Stimulated activated CD4-positive, alpha-beta T cell treated with anti-CD3 and anti-CD28 coated beads, Interleukin-4, amount 100 ng/mL, for 4 hours (primary cell): ENCODE measurements at places on chromosomes 3 and 15.
A peak's percentile ranks its signal among the peaks of the same experiment; 100 is the strongest.

- no peak for DNase-seq
Measured at GRCh38 chr3:149977386-149977785, 6.7 kb upstream of the PFN2 start.

GRCh38 chr3:184770541-184770940 lies 41.4 kb upstream of the VPS8 start:
- no peak for DNase-seq

DNA sequence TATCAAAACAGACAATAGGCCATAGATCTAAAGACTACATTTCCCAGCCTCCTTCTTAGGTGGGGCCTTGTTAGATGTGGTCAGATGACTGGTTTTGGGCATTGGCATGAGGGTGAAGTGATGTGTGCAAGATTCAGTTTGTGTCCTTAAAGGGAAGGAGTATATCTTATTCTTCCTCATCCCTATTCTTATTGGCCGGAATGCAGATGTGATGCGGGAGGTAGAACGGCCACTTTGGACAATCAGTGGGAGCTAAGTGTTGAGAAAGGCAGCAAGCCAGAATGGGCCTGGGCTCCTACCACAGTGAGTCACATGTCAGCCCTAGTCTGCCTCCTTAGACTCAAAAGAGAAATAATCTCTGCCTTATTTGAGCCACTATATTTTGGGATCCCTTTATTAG lies 89.8 kb upstream of the MEX3B start:
- DNase-seq = no peak

DNA sequence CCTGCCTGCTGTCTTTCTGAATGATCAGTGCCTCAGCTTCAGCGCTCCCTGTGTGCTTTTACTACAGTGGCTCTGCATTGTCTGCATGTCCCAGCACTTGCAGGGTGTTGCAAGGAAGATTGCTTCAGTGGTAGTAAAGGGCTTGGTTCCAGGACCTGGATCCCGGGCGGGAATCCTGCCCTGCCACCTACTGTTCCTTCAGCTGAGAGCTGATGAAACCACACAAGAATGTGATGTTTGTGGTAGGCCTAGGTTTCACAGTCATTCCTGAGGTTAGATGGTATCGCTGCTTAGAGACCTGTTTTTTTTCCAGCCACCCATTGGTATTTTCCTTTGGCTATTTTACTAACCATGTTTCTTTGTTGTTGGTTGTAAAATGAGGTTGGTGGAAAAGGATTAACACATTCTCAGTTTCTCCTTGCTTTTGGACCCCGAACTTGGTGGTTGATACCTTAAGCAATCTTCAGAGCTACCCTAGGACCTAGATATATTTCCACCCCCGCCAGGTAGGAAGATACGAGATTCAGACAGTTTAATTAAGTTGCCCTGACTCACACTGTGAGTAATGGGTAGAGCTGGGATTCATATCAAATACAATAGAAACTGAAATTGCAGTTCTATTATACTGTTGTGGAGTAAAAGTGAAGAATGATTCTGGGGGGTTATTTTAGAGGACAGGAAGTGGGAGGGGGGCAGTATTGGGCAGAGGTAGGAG lies 11.4 kb downstream of the GPR87 start:
- DNase-seq = peak; percentile 10

DNA sequence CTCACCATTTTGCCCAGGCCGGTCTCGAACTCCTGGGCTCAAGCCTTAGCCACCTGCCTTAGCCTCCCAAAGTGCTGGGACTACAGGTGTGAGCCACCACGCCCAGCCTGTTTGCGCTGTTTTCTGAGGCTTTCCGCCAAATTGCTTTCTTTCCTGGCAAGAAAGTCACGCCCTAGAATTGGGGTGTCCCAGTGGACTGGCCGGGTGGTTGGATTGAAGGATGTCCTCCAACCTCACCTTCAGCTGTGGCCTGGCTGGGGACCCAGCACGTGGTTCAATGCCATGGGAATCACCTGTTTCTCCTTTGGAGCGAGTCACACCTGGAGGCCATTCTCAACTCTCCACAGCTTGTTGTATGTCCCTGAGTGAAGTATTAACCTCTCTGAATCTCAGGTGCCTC lies 5.8 kb upstream of the ANKDD1A start:
- DNase-seq = no peak

DNA sequence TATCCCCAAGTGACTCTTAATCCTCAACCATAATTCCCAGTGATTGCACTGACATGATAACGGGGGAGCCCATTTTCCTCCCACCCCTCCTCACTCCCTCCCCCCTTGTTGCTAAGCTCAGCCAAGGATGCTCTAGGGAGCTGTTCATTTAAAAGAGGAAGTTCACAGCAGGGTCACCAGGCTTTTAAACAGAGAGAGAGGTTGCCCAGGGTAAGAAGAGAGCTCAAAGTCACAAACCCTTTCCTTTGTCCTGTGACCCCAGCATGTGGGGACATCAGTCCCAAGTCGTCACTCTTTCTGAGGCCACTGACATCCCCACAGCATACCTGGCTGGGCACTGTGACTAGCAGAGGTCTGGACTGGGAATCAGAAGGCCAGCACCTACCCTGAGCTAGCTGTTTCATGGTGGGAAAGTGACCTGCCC lies 144.1 kb downstream of the RORA start:
- no peak for DNase-seq

GRCh38 chr3:131036986-131037385 lies 10.3 kb downstream of the NEK11 start:
- no peak for DNase-seq

DNA sequence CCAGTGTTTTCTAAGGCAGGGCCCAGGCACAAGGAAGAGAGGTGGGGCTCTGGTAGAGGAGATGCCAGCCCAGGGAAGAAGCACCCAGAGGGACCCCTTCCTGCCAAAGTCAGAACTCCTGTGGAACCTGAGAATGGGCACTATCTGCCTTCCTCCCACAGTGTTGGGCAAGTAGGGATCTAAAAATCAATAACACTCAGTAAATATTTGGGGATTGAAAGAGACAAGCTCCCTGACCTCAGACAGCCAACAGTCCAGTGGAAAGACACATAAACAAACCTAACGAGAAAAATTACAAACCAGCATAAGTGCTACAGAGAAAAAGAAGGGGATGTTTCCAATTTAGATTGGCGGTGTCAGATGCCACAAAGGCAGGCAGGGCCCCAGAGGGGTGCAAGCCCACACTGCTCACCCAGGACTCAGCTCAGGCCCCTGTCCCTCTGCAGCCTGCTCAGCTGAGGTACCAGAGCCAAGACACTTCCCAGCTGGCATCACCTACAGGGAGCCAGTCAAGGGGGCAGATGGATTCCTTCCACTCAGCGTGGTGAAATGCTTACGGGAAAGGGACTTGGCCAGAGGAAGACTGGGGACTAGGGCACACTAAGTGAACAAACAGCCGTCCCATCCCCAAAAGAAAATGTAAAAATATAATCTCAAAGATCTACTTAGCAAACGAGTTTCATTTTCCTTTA lies 15.9 kb downstream of the ADCY5 start:
- no peak for DNase-seq

- DNase-seq = no peak
Measured at GRCh38 chr3:55042591-55042990, 114.7 kb upstream of the LRTM1 start.

- DNase-seq = no peak
Measured at GRCh38 chr15:77195586-77195985, 124.7 kb upstream of the TSPAN3 start.

DNA sequence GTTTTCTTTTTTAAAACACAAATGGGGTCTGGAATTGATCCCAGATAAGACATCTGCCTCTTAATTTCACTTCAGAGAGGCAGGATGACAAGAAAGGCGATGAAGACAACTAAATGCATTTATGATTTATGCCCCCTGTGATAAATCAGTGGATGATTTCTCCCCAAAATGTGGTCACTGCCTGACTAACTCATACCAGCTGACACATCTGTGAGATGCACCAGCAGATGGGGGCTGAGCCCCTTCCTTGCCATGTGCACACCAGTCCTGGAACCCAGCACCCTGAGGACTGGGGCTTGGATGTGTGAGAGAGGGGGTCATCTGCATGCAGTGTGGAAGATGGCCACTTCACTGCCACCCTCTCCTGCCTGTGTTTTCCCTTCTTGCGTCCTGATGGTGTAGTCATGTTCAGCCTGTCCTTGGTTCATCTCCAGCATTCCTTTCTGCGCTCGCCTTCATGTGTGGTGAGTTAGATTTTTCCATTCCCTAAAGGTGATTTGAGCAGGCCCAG lies 264.3 kb downstream of the LRTM1 start:
- no peak for DNase-seq

- DNase-seq = no peak
Measured at GRCh38 chr15:67531379-67531914, 10.5 kb downstream of the C15orf61 start.

DNA sequence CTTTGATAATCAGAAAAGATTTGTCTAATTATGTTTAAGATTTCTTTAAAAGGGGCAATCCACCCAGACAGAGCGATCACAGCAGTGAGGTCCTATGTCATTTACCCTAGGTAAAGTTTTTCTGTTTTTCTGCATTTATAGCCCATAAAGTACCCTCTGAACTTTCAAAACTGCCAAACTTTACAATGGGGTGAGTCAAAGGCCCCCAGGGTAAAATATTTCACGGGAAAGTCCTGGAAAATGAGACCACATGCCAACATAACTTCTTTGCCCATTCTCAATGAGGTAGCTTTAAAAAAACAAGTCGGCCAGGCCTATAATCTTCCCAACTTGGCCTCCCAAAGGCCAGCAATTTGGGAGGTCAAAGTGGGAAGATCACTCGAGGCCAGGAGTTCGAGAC lies 53.0 kb downstream of the SUCLG2 start:
- DNase-seq = no peak

- no peak for DNase-seq
Measured at GRCh38 chr3:52110502-52110901, 43.7 kb downstream of the POC1A start.

DNA sequence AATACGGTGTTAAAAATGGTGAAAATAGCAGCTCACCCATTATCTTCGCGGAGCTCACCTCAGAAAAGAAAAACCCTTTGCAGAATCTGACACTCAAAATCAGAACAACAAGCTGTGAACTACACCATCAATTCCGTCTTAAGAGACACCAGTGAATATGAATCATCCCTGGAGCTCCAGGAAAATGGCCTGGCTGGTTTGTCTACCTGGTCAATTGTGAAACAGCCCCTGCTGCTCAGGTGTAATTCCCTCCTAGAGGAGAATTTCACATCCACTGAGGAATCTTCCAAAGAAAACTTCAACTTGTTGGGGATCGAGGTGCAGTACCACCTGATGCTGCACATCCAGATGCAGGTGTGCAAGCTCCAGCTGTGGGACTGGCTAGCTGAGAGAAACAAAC lies 3.0 kb upstream of the XRN1 start:
- no peak for DNase-seq

- no peak for DNase-seq
Measured at GRCh38 chr15:73345658-73346057, 23.1 kb downstream of the HCN4 start.

- no peak for DNase-seq
Measured at GRCh38 chr3:141860766-141861513, 15.5 kb upstream of the ATP1B3 start.

- DNase-seq = no peak
Measured at GRCh38 chr3:70982284-70982683, 601.2 kb downstream of the FOXP1 start.

DNA sequence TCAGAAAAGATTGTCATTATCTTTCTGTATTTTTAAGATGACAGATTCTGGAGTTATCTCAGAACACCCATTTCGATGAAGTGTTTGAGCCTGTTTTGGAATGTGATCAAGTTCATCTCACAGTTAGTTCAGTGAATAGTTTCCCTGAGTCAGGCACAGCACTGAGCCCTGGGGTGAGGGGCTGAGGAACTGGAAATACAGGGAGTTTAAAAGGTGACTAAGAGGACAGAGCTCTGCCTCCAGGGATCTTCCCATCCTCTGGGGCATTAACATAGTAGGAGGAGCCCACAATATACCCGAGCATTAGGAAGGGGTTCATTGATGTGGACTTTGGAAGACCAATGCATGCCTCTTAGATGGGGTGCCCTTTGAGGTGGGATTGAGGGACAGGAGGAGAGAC lies 355.1 kb downstream of the CLSTN2 start:
- DNase-seq = no peak

DNA sequence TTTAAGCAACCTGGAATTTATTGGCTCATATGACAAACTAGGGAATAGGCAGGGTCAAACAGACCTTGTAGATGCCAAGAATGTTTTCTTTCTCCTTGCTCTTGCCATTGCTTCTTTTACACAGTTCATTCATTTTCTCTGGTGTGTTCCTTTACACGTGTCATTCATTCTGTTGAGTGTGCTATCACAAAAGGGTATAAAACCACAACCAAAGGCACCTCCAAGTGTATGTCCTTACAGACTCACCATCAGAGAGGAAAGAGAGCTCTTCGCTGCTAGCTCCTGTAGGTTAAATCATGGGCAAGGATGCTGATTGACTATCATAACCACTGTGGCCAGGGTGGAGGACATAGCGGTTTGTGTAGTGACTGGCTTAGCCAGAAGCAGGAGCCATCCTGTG lies 19.2 kb upstream of the FRMD4B start:
- DNase-seq = no peak

DNA sequence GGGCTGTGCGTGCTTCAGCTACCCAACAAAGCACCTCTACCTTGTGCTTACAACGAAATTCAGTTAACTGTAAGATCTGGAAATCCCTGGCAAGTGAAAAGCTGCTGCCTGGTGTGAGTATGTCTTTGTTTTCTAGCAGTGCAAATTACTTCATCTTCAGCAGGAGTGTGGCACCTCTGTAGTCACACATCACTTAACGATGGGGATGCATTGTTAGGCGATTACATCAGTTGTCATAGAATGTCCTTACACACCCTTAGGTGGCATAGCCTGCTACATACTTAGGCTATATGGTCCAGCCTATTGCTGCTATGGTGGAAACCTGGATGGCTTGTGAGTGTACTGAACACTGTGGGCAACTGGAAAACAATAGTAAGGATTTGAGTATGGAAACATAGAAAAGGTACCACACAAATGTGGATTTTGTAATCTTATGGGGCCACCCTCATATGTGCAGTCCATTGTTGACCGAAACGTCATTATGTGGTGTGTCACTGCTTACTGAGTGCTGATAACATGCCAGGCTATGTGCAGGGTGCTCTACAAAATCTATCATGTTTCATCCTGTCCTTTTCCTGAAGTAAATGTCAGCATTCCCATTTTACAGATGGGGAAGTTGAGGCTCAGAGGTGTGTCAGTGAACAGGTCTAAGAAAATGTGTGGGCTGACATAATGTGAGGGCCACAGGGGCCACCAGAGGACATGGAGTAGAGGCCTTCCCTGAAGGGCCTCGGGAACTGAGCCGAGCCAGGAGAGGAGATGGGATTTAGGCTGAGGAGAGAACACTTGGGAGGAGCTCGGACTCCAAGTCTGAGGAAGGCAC lies 173.5 kb downstream of the VGLL4 start:
- no peak for DNase-seq

GRCh38 chr3:127165694-127166485 lies 27.0 kb upstream of the PRR23E start:
- no peak for DNase-seq

- DNase-seq = no peak
Measured at GRCh38 chr3:8780279-8780678, 10.9 kb upstream of the OXTR start.

GRCh38 chr3:37694284-37694675 lies 167.4 kb upstream of the CTDSPL start:
- no peak for DNase-seq

GRCh38 chr15:80780416-80781221 lies 1.4 kb downstream of the CEMIP start:
- no peak for DNase-seq

- DNase-seq = no peak
Measured at GRCh38 chr3:150497956-150498355, 48.3 kb downstream of the SERP1 start.

GRCh38 chr3:30664459-30664858 lies 58.1 kb downstream of the TGFBR2 start:
- DNase-seq = no peak

- no peak for DNase-seq
Measured at GRCh38 chr3:58351920-58352319, 19.2 kb downstream of the PXK start.
